Islet precursor cell (in vitro differentiated cells): ENCODE measurements at places on chromosomes 5 and 9.
A peak's percentile ranks its signal among the peaks of the same experiment; 100 is the strongest.

GRCh38 chr9:35755071-35755470, 995 bp upstream of the MSMP start:
- DNase-seq, result no peak

- DNase-seq, result peak; percentile 41
Observed at GRCh38 chr5:132372127-132372526, 2.6 kb downstream of the SLC22A5 start.

DNA sequence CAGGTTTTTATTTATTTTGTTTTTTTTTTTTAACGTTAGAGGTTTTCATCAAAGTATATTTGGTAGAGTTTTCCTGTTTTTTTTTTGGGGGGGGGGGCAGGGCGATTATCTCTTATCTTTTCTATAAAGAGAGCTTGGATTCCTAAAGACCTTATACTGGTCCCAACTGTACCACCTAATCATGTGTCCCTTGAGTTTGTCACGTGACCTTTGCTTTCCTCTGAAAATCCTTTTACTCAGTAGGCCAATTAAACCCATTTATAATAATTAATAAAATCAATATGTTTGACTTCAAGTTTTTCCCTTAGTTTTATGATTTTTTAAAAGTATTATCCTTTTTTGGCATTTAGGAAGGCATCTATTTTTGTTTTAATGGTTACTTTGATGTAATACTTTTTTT, 286.4 kb downstream of the AOPEP start:
- DNase-seq, result no peak

DNA sequence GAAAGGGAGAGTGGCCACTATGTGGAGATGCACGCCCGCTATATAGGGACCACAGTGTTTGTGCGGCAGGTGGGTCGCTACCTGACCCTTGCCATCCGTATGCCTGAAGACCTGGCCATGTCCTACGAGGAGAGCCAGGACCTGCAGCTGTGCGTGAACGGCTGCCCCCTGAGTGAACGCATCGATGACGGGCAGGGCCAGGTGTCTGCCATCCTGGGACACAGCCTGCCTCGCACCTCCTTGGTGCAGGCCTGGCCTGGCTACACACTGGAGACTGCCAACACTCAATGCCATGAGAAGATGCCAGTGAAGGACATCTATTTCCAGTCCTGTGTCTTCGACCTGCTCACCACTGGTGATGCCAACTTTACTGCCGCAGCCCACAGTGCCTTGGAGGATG, 19.8 kb downstream of the RGMB start:
- DNase-seq, result no peak

DNA sequence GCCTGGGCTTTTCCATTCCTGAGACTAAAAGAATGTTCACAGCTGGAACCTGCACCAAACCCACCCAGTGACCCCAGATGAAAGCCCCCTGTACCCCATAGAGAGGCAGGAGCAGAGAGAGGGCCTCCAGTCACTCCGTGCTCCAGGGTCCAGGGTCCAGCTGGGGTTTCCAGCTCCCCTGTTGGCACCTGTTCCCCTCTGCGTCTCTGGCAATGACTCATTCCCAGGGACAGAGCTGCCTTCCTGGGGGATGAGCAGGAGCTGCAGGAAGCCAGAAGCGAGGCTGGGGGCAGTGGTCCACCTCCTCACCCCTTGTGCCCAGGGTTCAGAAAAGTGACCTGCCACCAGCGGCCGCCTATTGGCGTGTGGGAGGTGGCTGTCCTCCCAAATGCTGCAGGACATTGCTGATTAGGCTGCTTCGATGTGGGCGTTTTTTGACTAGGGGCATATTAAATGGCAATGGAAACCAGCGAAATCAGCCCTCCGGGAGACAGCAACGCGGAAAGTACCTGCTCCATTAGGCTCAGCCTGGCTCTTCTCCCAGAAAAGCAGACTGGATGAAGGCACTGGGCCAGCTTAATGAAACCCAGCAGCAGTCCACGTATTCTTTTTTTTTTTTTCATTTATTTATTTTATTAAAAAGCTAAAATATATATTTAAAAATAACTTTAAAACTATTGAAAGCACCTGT, 97.4 kb downstream of the DAP start:
- DNase-seq, result no peak

- DNase-seq, result peak; percentile 87
Observed at GRCh38 chr9:91037511-91038482, 236.2 kb downstream of the SYK start.

DNA sequence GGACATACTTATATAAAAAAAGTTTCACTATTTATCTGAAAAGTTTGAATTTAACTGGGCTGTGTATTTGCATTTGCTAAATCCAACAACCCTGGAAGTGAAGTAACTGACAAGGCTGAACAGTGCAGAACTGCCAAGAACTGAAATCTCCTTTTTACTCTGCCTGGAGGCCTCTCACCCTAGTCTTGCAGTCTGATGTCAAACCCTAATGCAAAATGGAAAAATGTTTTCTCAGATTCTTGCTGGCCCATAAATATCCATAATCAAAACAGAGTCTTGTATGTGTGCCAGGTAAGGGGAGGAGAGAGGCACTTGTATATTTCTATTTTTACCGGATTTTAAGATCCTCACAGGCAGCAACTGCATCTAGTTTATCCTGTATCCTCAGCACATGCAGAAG, 432.7 kb upstream of the KLF4 start:
- no peak for DNase-seq

DNA sequence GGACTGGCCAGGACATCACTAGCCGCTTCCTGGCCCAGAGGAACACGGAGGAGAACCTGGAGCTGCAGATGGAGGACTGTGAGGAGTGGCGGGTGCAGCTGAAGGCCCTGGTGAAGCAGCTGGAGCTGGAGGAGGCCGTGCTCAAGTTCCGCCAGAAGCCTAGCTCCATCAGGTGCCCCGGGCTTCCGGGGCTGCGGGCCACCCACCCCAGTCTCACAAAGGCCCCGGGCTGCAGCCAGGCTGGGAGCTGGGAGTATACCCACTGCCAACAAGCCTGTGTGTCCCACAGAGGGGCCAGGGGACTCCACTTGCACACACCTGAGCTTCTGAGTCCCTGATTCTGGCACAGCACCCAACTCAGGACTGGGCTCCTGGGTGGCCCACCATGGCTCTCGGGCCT, 1.7 kb upstream of the RABL6 start:
- no peak for DNase-seq

- DNase-seq, result peak; percentile 84
Observed at GRCh38 chr5:139394123-139394653, 716 bp downstream of the PROB1 start.

DNA sequence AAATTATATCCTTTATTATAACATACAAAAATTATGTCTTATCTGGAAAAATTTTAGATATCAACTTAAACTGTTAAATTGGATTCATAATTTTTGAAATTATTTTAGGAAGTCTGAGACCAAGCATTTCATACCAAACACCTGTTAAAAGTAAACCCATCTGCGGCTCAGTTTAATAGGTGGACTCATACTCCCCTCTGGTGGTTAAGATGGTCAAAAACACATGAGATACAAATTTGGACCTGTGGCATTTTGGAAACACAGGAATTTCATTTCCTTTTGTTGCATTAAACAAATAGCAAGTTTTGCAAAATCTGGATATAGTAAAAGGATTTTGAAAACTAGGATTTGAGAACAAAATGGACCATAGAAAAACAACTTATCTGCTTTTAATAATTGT, 53.7 kb downstream of the RGMB start:
- no peak for DNase-seq

DNA sequence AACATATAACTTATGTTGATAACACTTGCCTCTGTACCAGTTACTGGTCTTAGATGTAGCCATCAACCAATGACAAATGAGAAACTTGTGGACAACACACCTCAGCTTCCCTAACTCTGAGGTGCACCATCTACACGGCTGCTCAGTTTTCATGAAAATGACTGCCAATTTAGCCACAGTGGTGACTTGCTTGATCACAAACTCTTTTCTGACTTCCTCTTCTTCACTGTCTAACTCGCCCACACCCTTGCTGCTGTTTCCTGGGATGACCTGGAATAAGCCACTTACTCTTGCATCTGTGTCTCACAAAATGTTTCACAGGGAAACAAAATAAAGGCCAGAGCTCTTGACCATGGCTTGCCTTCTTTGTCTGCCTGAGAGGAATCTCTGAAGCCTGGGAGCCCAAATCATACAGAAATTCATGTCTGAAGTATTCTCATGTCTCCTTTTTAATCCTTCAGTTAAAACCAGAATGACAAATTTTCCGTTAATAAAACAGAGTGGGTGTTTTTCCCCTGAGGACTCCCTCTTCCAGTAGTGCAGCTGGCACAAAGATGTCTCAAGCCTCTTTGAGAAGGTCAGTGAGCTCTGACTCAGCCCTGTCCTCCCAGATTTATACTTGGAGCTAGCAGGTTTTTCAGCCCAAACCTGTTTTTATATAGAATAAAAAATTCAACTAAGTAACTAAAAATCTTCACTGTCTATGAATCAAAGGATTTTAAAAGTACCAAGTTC, 126.5 kb upstream of the PAM start:
- no peak for DNase-seq

DNA sequence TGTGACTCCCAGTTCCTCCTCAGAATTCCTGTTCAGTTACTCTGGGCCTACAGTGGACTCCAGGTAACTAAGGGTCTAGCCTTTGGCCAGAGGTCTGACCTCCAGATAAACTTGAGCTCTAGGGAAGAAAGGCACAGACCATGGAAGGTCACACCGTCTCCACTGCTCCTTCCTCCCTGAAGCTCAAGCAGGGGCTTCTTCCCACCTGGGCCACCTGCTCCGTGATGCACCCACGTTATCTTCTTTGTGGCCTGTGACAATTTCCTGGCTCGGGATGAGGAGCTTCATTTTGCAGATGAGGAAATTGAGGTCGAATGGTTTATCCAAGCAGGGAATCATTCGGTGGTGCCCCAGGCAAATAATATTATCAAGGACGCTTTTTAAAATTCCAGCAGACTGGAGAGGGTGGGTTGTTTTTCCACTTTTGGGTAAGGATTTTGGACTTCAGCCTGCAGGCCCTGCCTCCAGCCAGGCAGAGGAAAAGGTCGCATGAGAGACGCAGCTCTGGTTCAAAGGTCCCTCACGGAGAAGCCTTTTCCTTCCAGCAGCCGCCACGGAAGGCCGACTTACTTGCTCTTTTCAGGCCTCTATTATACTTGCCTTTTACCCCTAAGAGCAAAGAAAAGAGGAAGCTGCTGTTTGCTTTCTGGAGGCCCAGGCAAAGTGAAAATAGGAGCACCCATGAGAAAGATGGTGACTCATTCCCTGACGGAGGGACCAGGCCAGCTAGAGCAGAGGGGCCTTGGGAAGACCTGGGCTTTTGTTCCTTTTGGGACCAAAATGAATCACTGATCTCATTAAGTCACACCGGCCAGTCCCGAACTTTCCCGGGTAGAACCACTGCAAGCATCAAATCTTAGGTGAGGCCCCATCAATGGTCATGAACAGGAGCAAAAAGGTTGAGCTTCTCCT, 22.8 kb upstream of the DUSP1 start:
- DNase-seq, result no peak
